Ammon's horn (tissue), 1 donor: ENCODE measurements at places on chromosomes 5 and 9.
A peak's percentile ranks its signal among the peaks of the same experiment; 100 is the strongest.

DNA sequence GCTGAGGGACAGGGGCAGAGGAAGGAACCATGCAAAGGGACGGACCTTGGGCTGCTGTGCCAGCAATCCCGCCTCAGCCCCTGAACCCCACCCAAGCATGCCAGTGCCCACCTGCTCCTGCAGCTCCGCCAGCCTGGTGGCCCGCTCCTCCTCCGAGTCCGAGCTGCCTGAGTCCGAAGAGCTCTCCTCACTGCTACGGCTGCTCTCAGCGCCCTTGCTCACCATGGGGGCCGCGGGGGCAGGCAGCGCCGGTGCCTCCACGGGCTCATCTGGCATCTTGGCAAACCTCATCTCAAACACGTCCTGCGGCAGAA, 16.3 kb downstream of the BRD3OS start:
- DNase-seq: no peak

- peak; percentile 91 for DNase-seq
These were observed 153.2 kb upstream of the C9orf72 start for GRCh38 chr9:27726244-27727081.

- no peak for DNase-seq
These were observed 1.7 kb upstream of the AIF1L start for GRCh38 chr9:131094622-131095021.

- no peak for DNase-seq
These were observed 76.0 kb upstream of the TMC1 start for GRCh38 chr9:72445306-72445995.

- no peak for DNase-seq
These were observed 48.7 kb downstream of the TIMD4 start for GRCh38 chr5:156914371-156914737.

- no peak for DNase-seq
These were observed 20.1 kb downstream of the LHFPL2 start for GRCh38 chr5:78628270-78628992.
